GM19239 (cell line): ENCODE measurements at places on chromosomes 3 and 15.
A peak's percentile ranks its signal among the peaks of the same experiment; 100 is the strongest.

GRCh38 chr3:26653811-26654425, 31.3 kb downstream of the LRRC3B start:
- DNase-seq = no peak

- DNase-seq = no peak
Measured at GRCh38 chr3:198081421-198081844, 121.4 kb downstream of the LMLN start.

- DNase-seq = no peak
Measured at GRCh38 chr3:170496026-170496867, 77.6 kb downstream of the CLDN11 start.

DNA sequence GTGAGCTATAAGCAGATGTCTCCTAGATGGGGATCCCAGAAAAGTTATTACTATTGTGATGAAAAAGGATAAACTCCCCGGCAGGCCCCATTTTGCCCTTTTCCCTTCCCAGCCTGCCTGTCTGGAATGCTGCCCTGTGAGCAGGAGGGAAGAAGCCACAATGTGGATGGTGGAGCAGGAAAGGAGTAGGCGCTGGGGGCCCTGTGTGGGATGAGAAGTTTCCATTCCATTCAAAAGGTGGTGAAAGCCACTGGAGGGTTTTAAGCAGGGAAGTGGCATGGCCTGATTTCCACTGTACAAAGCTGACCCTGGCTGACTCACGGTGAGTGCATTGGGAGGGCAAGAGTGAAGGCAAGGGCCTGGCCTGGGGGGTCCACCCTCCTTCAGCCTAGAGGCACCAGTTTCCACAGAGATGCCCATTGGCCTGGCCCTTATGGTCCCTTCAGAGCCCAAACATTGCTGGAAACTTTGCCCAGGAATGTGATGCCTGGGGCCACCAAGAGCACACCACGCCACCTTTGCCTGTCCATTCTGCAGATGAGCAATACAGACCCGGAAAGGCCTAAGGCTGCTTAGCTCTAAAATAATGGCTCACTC, 206.9 kb downstream of the RPLP1 start:
- no peak for DNase-seq

DNA sequence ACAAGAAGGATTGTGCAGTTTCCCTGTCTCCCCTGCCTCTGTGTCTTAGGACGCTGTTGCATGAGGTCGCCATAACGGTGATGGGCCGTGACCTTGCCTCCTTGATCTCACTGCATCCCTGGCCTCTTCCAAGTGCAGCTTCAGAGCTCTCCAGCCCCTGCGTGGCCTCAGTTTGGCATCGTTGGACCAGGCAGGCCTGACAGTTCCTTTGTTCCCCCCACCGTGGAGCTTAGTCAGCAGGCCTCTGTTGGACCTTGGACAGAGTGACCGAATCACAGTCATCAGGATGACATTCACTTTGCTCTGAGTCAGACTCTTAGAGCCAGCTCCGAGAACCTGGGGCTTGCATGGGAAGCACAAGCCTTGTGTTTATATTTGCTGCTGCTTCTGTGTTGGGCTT, 139.4 kb downstream of the OPA1 start:
- DNase-seq = no peak

GRCh38 chr3:61136191-61136590, 115.1 kb downstream of the FHIT start:
- DNase-seq = no peak

GRCh38 chr15:71705151-71705550, 105.2 kb upstream of the NR2E3 start:
- DNase-seq = no peak

DNA sequence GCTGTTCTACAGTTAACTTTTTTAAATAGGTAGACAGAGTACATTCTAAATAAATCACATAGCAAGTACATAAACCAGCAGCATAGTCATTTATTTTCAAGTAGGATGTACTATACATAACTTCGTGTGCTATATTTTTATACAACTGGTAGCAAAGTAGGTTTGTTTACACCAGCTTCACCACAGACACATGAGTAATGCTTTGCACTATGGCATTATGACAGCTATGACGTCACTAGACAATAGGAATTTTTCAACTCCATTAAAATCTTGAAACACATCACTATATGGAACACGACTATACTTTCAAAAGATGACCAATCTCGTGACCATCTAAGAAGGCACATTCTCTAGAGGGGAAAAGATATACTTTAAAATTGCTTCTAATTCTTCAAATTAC, 3.5 kb downstream of the TEX55 start:
- DNase-seq = no peak

DNA sequence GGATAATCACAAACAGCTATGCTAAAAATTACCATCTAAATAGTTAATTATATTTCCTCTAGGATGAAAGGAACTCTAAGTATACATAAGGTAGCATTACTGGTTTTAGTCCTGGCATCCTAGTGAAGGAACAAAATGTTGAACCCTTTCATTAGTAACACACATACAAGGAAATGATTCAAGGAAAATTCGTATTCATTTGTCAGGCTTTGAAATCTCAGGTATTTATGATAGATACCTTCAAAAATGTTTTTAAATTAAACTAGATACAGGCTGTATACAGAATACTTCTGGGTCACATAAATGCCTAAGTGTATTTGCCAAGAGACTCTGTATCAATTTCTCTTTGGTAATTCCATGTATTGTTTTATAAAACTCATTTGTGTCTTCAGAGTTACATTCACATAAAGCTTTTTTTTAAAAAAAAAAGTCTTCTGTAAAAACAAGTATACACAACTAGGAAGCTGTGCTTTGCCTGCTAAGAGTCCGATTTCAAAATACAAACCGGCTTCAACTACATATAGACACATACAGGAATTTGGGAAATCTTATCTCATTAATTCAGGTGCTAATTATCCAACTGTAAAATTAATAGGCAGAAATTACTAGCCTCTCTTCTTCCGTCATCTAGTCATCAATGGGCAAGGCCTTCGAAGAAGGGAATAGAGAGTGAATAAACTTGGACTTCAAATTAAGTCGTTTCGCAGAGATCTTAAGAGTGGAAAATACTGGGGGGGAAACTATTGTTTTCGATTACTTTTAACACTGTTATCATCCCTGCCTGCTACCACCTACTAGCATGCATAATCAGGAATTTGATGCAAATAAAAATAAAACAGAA, 1.3 kb downstream of the SECISBP2L start:
- no peak for DNase-seq

GRCh38 chr3:195609229-195609628, 25.5 kb upstream of the APOD start:
- no peak for DNase-seq

DNA sequence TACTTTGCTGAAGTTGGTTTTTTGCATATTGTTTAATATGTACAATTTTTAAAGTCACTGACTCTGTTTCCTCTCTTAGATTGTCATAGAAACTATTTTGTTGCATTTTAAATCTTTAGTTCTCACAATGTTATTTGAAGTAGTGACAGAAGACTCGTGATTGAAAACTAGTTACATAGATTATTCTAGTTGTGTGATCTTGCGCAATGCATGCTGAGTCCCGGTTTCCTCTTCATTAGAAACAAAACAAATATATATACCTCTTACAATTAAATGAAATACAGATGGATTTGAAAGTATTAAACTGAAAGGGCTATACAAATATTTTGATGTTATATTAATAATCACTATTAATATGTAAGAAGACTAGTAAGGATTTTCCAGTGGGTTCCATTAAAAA, 333.0 kb downstream of the LPP start:
- no peak for DNase-seq

DNA sequence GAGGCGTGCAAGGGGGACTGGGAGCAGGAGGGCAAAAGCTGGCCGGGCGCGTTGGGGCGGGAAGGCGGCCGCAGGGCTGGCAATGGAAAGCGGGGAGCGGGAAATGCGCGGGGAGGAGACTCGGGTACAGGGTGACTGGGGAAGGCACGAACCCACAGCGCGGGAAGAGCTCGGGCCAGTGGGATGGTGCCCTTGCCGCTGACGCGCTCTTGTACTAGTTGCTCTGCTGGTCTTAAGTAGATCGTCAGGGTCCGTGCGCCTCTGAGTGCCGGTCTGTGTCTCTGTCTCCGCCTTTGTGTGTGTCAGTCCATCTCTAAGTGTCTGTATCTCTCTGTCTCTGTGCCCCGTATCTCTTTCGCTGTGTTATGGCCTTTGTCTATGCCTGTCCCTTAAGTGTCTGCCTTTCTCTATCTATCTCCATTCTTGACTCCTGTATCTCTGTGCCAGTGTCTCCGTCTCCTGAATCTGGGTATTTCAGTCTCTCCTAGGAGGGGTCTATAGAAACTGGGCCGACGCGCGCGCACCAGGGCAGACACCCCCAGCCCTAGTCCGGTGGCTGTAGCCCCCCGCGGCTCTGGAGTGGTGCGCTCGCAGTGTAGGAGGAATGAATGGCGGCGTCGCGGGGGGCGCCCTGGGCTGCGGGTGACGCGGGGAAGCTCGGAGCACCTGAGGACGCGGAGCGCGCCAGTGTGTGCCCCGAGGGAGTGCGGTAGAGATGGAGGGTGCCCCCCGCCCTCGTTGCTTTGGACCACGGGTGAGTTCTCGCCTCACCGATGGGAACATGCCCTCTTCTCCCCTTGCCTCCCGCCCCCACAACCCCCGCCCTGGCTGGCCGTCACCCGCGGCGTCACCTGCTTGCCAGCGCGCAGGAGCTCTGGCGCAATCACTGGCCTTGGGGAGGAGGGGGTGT, 756 bp upstream of the CAMK2N2 start:
- peak; percentile 50 for DNase-seq

GRCh38 chr3:117735481-117736101, 1026.0 kb downstream of the TUSC7 start:
- no peak for DNase-seq

DNA sequence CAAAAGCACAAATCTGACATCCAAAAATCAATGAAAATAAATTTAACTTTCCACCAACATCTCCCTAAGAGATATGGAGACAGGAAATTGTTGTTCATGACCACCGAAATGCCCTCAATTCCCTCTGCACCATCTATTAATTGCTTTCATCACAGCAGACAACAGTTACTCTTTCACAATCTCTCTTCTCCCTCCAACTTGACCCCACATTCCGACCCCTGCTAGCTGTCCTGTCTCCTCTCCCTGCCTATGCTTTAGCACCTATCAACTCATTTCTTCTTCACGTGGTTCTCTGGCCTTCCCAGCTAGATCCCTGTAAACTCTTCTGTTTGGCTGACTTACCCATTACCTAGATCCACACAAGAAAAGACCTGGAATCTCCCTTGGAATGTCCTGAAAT, 173.9 kb upstream of the ADAMTS9 start:
- DNase-seq = no peak

DNA sequence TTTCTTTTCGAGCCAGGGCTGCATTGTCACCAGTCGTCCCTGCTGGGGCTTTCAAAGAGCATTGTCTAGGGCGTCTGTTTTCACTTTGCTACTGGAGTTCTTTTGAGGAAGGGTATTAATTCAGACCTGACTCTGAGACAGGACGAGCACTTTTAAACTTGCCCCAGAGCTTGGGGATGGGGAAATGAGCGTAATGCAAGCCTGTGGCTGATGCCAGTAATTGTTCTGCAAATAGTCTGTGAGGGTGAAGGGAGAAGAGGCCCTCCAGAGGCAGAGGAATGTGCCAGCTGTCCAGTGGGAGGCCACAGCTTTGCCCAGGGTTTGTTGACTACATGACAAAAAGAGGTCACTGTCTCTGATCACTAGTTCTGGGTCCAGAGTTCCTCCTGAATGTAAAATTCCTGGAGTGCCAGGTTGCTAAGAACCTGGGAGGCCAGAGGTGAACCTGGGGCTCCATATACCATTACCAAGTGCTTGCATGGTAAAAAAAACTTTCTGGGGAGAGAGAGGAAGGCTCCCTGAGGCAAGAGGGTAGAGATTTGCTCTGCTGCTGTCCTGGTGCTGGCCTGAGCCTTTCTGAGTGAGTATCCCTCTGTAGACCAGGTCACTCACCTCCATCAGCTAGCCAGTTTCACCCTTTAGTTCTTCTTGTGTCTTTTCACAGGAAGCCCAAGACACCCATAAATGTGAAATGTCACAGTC, 14.8 kb downstream of the EEFSEC start:
- DNase-seq = no peak

- no peak for DNase-seq
Measured at GRCh38 chr15:71252740-71253047, 137.4 kb downstream of the THSD4 start.

DNA sequence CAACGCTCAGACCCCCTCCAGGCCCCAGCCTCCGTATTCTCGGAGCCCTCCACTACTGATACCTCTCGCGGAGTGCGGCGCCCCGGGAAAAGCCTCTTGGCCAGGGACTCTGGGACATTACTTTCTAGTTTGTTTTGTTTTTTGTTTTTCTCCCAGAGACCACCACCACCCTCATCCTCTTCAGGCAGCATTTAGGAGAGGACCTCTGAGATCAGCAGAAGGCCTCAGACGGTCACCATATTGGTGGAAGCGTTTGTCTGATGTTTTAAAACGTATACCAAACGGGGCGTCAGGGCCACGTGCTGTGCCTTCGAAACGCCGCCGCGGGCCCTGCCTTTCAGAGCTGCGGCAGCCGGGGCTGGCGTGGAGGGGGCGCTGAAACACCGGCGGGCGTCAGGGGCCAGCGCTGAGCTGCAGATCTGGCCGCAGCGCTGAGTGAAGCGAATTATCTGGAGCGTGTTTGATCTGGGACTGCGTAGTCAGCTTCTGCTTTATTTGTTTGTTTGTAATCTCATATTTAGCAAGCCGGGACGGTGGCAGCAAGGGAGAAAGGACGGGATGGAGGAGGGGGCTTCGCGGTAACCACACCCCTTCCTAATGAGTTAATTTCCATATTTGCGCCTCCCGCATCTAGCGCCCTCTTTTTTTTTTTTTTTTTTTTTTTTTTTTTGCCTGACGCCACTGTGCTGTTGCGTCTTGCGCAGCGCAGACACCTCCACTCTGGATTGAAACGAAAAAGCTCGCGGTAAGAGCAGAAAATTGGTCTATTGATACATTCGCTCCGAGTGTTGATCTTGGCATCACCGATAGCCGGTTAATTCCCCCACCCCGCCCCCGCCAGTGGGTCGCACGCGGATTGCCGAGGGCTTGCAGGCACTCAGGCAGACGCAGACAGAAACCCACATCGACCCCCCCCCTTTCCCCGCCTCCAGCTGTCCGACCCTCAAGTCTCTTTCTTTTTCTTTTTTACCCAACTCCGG, 14.9 kb downstream of the SOX2 start:
- DNase-seq = no peak

DNA sequence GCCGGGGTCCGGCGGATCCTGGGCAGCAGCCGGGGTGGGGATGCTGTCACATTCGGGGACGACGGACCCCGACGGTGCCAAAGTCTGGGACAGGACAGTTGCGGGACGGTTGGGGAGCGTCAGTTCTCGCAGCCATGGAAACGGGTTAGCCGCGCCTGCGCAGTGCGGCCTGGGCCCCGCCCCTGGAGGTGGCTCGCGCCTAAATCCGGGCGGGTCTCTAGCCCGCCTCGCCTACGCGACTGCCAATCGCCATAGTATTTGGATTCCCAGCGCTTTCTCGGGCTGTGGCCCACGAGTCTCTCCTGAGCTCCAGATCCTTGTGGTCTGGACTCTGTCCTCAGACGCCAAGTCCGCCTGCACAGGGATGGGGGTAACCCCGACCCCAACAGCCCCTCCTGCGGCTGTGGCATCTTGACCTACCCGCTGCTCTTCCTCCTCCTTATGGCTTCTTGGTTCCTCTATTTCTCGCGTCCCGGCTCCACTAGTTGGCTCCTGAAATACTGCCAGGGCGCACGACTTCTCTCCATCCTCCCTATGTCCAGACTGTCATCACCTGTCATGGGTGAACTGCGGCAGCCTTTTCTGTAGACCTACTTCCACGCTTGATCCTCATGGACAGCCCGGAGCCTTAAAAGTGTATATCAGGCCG, at the start of gene ZMYND10:
TSS of gene ZMYND10 (minus strand) at position 147 of the 649 bp plus-strand sequence. CDS start 153 bp downstream, outside the sequence.
- no peak for DNase-seq
